ENCODE measurements at places on chromosomes 12 and 14.
A peak's percentile ranks its signal among the peaks of the same experiment; 100 is the strongest.

DNA sequence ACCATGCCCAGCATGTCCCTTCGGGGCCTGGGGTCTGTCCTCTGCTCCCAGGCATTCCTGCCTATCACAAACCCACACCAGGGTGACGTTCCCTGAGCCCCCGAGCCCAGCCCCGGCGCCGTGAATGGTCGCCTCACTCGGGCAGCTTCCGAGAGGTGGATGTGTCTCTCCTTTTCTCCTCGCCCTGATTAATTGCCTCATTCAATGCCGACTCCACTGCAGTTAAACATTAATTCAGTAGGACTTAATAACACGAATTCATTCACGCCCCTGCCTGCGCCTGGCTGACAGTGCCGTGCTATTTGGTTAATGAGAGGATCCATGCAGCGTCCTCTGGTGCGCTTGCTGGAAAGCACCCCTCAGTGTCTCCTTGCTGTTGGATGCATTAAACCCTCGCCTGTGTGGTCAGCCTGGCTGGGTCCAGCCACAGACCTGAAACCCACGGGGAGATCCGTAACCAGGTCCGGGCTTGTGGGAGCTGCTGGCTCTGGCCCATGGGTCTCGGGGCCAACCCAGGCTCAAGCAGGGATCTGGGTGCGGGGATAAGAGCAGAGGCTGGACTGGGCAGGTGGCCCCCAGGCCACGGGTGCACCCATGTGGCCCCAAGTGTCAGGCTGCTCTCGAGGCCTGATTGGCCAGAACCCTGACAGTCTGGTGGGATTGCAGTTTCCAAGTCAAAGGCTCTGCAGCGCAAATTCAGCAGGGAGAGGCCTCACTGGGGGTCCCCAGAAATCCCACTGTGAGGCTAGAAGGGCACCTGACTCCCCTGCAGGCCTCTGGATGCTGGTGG is 55.4 kb downstream of the FBRSL1 start:
- no peak for DNase-seq

GRCh38 chr12:48994224-48995085 is 4.7 kb downstream of the DDN start:
- DNase-seq, result no peak

- DNase-seq, result no peak
Observed at GRCh38 chr14:43449291-43449690, 1057.8 kb downstream of the FSCB start.

GRCh38 chr14:26839481-26839880 is 241.6 kb upstream of the NOVA1 start:
- DNase-seq, result no peak

DNA sequence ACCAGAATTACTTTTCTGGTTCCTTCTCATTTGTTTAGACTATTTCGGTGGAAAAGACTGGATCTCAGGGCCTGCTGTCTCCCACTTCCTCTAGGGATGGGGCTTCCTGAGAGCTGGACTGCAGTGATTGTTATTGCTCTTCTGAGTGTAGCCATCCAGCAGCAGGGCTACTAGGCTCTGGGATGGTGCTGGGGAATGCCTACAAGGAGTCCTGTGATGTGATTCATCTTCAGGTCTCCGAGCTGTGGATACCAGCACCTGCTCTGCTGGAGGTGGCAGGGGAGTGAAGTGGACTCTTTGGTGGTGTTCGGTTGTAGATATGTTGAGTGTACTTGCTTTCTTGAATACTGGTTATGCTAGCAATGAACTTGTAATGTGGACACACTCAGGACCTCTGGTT is 42.7 kb downstream of the AEBP2 start:
- DNase-seq, result no peak

GRCh38 chr12:105384916-105385535 is 54.5 kb downstream of the C12orf75 start:
- no peak for DNase-seq

- no peak for DNase-seq
Observed at GRCh38 chr12:58104351-58104755, 163.0 kb downstream of the ATP23 start.

DNA sequence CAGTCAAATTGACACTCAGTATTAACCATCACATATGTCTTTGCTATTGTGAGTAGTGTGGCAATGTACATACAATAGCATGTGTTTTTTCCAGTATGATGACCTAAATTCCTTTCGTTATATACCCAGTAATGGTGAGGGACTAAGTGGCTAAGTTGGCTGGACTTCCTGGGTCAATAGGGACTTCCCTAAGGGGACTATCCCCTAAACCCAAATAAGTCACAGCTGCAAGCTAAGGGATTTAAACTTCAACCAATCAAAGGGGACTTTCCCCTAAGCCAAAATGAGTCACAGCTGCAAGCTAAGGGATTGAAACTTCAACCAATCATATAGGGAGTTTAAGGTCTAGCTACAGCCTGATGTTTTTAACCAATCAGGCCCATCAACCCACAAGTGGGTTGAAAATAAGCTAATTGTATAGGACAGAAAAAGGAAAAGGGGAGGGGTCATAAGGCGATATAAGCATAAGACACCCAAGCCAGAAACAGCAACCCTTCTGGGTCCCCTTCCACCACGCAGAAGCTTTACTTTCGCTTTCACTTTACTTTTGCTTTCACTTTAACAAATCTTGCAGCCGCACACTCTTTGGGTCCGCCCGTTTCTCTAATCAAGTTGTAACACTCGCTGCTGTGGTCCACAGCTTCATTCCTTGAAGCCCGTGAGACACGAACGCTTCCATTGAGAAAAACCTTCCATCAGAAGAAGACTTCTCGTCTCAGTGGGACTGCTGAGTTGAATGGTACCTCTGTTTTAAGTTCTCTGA is 404.4 kb downstream of the FLRT2 start:
- peak; percentile 52 for DNase-seq

DNA sequence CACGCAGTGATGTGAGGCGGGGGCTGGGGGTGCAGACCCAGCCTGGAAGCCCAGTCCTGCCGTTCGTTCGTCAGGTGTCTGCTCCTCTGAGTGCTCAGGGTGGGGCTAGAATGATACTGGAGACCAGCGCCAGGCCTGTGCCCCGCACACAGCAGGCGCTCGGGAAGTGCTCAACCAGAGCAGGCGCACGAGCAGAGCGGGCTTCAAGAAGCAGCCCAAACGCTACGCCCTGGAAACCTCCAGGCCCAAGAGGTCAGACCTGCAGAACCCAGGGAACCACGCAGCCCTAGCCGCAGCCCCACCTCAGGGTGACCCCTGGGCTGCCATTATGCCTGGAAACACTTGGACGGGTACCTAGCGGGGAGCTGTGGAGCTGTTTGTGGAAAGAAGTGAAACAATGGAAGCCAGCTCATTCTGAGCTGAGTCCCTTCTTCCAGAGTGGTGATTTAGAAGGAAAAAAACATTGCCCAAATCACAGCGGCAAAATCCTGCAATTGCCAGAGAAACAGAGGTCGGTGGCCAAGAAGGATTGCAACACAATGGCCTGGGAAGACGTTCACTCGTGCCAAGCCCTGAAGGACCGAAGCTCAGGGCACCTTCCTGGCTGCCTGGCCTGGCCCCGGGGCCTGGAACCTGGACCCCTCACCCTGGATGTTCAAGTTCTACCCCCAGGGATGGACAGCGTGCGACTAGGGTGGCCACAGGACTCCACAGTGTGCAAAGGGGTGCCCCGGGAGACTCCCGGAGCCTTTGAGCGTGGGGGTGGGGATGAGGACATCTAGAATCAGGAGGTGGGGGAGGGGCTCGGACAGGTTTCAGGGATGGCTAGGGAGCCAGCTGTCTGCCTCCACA is 40.4 kb upstream of the DIO3 start:
- no peak for DNase-seq

- DNase-seq, result no peak
Observed at GRCh38 chr12:130813436-130813835, 25.6 kb downstream of the STX2 start.

DNA sequence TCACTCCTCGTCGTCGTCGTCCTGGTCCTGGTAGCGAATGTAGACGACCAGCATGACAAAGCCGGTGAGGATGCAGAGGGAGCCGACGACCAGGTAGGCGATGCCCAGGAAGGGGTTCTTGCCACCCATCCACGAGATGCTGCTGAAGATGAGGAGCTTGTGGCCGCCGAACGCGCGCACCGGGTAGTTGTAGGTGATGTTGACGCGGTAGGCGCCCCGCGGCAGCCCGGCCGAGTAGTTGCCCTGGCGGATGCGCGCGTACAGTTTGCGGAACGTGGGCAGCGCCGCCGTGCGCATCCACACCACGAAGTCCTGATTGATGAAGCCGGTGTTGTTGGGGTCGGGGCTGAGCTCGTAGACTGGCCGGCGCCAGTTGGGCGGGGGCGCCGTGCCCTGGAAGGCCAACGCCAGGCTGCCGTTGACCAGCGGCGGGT is 1.0 kb downstream of the TMEM30B start:
- peak; percentile 70 for DNase-seq

Measured in Peyer's patch (tissue), 4 donors.